ENCODE measurements at places on chromosomes 16 and 17.

- DNase-seq, result no peak
Observed at GRCh38 chr16:3358871-3359270, 3.2 kb downstream of the OR2C1 start.

DNA sequence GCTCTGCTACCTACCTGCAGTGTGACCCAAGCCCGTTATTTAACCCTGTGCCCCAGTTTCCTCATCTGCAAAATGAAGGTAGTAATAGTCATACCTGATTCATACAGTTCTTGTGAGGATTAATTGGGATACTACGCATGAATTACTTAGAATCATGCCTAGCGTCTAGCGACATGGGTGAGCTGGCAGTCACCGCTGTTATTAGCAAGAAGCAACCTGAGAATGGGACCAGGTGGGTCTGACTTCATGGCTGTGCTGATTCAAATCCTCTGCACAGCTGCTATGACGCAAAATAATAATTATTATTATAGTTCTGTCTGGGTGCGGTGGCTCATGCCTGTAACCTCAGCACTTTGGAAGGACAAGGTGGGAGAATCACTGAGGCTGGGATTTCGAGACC lies 7.9 kb downstream of the SOCS1 start:
- DNase-seq, result no peak

- DNase-seq, result no peak
Observed at GRCh38 chr17:58402047-58402446, 15.3 kb downstream of the RNF43 start.

DNA sequence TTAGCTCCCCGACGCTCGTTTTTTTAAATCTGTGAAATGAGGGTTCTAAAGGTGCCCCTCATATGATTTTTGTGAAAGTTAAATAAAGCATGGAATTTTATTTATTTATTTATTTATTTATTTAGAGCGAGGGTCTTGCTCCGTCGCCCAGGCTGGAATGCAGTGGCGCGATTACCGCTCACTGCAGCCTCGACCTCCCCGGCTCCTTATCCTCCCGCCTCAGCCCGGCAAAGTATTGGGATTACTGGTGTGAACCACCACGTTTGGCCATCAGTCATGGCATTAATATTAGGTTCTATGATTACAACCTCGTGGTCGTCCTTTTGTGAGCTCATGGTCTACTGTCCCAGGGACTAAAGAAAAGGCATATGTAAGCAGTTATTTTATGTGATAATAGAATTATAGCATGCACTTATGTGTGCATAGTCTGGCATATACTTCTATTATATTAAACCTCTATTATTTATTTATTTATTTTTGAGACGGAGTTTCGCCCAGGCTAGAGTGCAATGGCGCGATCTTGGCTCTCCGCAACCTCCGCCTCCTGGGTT lies 557 bp upstream of the LUC7L start:
- DNase-seq, result no peak

GRCh38 chr17:4722678-4723240 lies 8.5 kb upstream of the MED11 start:
- DNase-seq, result no peak

DNA sequence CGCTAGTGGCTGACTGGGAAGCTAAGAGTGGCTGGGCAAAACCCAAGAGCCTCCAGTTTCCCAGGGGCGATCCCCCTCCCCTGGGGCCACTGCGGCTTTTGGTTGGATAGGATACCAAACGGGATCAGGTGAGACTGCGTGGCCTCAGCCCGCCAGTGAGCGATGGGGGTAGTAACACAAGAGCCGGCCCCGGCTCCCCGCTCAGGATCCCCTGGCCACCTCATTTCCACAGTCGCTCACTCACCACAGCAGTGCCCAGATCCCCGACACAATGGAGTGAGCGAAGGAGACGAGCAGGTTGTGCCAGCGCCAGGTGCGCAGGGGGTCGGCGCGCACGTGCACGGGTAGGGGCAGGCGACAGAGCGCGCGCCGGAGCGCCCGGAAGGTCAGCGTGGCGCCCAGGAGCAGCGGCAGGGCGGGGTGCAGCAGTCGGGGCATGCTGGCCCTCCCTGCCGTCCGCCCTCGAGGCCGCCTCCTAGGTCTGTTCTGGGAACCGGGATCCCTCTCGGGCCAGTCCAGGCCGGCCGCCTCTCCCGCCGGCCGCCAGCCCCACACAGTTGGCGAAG lies 290 bp downstream of the TLCD1 start:
- DNase-seq, result no peak

DNA sequence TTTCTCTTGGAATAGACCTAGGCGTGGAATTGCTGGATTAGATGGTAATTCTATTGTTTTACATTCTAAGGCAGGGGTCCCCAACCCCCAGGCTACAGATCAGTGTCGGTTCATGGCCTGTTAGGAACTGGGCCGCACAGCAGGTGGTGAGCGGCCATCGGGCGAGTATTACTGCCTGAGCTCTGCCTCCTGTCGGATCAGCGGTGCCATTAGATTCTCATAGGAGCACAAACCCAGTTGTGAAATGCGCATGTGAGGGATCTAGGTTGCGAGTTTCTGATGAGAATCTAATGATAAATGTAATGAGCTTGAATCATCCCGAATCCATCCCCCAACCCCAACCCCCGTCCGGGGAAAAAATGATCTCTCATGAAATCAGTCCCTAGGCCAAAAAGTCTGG lies 23.0 kb downstream of the NLRC5 start:
- DNase-seq, result no peak

GRCh38 chr17:74569020-74570003 lies 2.0 kb upstream of the CD300H start:
- DNase-seq, result no peak

DNA sequence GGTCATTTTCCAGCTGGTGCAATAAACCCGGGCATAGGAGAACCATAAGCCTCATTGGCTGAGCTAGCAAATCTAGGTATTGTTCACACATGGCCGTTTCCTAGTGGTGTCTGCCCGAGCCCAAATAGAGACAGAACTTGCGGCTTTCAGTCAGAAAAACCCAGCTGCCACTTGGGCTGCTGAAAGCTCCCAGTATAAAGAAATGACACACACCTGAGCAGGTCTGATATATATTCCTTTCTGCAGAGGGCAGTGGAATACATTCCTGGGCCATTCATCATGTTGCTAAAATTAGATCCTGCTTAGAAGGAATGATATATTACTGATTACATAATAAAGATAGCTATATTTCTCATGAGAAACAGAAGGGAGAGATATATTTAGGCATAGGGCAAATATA lies 83.9 kb upstream of the IRX5 start:
- no peak for DNase-seq

- DNase-seq, result no peak
Observed at GRCh38 chr16:51119973-51120729, 30.9 kb downstream of the SALL1 start.

- DNase-seq, result no peak
Observed at GRCh38 chr17:76079956-76080767, 1.2 kb downstream of the ZACN start.

DNA sequence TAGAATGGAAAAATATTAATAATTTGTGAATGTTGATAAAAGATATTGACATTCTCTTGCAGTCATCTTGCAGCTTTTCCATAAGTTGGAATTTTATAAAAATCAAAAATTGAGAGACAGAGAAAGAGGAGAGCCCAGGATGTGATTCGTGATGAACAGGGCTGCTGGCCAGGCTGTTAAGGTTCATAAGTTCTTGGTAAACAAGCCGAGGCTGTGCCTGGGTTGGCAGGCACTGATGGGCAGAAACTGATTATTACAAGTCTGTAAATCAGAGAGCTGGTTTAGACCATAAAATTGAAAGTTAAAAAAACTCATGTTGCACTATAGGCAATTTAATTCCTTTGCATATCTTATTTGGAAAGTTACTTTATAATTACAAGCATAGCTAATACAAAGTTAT lies 533.7 kb downstream of the HAPSTR1 start:
- DNase-seq, result no peak

DNA sequence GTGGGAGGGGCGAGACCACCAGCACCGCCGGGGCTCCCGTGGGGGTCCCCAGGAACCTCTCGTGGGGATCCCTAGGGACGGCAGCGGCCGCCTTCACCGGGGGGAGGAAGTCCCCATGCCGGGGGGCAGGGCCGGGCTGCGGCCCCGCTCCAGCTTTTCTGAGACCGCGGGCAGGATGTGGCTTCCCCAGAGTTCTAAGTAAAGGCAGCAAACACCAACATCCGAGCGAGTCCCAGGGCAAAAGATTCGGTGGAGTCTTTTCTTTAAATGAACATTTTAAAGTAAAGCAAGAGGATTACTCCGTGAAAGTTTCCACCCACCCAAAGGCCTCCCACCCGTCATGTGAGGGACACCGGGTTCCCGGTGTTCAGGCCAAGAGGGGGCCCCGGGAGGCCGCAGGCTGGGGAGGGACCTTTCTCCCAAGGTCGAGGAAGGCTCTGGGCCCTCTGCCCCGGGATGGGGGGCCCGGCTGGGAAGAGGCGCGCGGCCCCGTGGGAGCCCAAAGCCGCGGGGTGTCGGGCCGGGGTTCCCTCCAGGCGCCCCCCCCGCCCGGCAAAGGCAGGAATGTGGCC lies 137.2 kb upstream of the RPH3AL start:
- DNase-seq, result peak; percentile 54

- no peak for DNase-seq
Observed at GRCh38 chr17:47301831-47302230, 21.9 kb upstream of the EFCAB13 start.

DNA sequence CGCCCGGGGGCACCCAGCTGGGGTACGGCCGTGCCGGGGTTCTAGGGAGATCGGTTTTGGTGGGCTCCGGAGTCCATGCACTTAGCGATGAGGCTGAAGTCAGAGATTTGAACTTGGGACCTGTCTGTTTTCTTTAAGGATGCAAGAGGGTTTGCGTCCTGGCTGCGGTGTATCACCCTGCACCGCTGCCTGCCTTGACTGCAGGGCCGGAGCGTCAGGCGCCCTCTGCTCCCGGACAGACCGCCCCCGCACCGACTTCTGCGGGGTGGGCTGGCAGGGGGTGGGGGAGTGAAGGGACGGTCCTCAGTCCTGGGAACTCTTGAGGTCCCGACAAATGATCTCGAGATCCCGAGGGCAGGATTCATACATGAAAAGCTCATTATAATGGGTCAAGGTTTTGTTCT lies 701 bp downstream of the PDP2 start:
- no peak for DNase-seq

- no peak for DNase-seq
Observed at GRCh38 chr16:4380119-4381063, 8.7 kb downstream of the VASN start.

Measured in stimulated activated CD4-positive, alpha-beta T cell treated with anti-CD3 and anti-CD28 coated beads, Interleukin-1b, Interleukin-23, amount 100 ng/mL, for 24 hours (primary cell).